NCI-H2029 treated with DMSO at 0.1 percent for 48 hours (cell line): ENCODE measurements at places on chromosomes 16 and 17.

- no peak for DNase-seq
Measured at GRCh38 chr16:568401-569258, 1.1 kb upstream of the PIGQ start.

DNA sequence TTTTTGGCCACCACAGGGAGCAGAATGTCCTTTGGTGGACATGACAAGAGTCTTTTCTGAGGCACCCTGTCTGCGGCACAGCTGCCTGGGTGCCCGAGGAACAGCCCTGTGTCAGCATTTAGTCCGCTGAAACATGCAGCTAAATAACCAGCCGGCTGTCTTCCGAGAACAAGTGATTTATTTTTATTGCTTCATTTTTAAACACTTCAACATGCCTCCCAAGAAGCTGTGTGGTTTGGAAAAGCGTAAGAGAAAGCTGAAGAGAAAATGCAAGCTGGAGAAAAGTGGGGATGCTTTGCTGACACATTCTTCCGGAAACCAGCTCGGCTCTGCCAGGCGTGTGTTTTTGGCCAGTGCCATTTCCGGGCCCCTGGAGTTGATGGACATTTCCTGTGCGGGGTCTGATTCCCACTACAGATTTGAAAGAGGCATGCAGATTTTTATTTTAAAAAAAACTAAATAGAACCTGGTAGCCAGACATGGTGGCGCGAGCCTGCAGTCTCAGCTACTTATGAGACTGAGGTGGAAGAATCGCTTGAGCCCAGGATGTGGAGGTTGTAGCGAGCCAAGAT, 94.7 kb downstream of the SEC14L1 start:
- DNase-seq, result no peak

DNA sequence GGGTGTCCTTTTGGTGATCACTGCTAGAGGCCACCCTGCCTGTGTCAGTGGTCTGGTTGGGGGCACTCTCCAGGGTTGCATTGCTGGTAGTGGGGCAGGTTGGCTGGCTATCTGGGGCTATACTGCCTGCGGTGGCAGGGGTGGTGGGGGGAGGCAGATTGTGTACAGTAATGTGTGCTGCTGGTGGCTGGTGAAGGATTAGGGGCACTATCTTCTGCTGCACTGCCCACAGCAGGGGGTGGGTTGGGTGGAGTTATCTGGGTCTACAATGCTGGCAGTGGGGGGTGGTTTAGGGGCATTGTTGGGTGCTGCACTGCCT, 204.0 kb upstream of the WSB1 start:
- DNase-seq, result no peak

- no peak for DNase-seq
Measured at GRCh38 chr17:47240806-47241205, 12.8 kb upstream of the ITGB3 start.

DNA sequence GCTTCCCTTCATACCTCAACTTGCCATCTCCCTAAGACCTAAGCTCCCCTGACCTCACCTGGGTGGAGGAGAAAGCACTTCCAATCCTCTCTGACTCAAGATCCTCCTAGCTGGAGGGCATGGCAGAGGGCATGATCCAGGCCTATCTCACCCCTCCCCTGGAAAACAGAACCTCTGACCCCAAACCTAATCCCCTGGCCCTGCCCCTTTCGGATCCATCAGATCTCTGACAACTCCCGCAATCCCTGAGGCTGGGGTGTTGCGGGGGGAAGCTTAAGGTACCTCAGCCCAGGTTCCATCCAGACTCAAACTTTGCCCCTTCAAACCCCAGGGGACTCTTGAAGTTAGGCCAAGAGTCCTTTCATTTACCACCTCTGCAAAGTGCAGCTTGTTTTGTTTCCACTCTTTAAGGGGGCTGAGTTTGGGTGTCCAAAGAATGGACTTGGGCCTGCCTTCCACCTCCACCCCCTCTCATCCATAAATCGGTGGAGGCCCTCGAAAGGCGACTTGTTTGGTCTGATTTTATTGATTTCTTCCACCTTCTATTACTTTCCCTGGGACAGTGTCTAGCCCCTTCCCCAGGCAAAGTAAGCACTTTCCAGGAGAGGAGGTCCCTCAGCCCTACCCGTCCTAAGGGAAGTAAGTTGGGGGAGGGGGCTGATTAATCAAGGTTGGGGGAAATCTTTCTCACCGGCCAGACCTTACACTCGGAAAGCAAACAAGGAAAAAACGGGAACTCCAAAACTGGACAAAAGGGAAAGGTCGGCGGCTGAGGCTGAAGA, 2.6 kb downstream of the EPOP start:
- DNase-seq, result no peak

DNA sequence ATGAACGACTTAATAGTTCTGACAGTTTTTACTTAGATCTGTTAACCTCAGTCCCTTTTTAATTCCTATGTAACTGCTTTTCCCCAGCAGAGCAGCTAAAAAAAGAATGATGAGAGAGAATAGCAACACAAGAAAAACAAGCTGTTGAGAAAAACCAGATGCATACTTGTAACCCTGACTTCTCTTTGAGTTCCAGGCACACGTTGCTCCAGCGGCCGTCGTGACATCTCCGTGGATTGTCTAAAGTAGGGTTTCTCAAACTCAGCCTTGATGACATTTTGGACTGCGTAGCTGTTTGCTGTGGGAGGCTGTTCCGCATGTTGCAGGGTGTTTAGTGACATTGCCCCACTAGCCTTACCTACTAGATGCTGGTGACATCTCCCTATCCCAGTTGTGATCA, 324.0 kb downstream of the SNX29 start:
- DNase-seq, result no peak

DNA sequence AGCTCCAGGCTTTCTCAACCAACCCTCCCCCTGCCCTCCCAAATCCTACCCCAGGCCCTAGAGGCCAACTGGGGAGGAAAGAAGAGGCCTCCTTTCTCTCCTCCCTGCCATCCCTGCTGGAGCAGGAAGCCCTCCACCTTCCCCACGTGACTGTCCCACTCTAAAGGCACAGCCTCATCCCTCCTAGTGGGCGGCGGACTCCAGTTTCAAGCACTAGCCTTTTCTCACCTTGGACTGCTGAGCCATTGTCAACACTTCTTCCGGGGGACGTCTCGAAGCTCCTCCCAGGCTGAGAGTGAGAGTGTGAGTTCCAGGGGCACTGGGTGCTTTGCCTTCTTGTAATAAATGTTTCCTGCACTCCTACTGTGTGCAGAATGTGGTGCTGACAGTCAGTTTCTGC, 21.4 kb upstream of the IRX6 start:
- no peak for DNase-seq

DNA sequence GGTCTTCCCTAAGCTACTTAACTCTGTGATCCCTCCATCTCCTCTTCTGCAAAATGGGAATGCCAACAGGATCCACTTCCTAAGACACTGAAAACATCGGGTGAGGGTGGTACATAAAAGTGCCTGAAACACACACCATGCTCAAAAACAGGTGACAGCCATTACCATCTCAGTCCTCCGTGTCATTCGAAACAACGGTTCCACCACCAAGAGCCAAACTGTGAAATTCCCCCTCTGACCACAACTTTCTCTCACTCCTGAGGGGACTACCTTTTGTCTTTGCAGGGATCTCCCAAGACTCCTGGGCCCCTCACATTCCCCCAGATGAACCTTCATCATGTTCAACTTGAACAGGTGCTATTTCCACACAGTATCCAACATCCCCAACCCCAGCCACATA, 37.0 kb downstream of the NUBP1 start:
- DNase-seq, result no peak

GRCh38 chr16:24838554-24839266, 7.1 kb upstream of the SLC5A11 start:
- no peak for DNase-seq

GRCh38 chr16:87806261-87806640, 40.5 kb upstream of the KLHDC4 start:
- DNase-seq, result no peak

DNA sequence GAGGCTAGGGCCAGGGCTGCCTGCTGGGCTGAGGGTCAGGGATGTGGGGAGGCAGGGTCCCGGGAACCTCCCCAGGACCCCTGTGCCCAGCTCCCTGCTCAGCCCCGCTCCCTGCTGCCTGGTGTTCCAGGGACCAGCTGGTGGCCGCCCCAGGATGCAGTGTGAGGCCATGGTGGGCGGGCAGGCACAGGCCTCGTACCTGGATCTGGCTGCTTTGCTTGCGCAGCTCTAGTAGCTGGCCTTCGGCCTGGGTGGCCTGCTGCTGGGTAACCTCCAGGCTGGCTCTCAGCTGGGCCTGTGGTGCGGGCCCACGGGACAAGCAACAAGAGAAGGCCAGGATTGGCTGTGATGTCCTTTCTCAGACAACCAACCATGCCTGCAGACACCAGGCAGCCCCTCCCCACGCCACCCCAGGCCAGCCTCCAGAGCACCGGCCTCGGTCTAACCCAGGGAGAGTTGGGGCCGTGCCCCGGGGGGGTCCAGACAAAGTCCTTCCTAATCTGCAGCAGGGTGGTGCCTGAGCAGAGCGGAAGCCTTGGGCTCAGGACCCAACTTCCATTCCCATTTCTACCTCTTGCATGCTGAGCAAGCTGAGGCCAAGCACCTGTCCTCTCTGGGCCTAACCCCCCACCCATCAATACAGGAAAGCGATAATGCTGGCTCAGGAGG, 4.1 kb downstream of the TRIM65 start:
- DNase-seq, result no peak

DNA sequence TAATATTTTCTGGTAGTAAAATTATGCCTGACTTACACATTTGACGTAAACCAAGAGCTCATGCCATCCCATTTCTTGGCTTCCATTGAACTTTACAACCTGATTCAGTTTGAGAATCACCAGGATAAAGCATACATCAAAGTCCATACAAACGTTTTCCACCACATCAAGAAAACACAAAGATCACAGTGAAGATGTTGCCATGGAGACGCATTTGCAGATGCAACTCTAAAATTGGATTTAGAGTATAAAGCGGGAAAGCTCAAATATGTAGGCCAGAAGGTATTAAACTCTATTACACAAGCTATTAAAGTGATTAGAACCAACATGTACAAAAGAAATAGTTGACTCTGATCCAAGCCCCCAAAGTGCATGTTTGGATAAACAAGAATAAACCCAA, 10.4 kb downstream of the C16orf46 start:
- no peak for DNase-seq

DNA sequence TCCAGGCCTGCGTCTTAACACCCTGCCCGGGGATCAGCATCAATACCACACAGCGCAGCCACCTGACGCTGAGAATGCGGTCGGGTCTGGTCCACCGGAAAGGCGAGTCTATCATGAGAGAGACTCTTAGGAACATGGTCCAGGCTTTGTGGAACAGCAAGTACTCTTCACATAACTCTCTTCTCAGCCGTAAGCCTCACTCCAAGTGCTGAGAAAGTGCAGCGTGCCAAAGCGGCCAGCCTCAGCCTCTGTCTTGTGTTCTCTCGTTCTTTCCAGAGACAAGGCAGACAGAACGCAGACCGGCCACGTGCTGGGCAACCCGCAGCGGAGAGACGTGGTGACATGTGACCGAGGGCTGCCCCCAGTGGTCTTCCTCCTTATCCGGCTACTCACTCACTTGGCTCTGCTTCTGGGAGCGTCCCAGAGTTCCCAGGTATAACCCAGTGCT, 34.4 kb upstream of the ENDOV start:
- no peak for DNase-seq

- no peak for DNase-seq
Measured at GRCh38 chr17:1511756-1512321, 4.6 kb downstream of the INPP5K start.

- no peak for DNase-seq
Measured at GRCh38 chr16:51565184-51565583, 414.1 kb upstream of the SALL1 start.

DNA sequence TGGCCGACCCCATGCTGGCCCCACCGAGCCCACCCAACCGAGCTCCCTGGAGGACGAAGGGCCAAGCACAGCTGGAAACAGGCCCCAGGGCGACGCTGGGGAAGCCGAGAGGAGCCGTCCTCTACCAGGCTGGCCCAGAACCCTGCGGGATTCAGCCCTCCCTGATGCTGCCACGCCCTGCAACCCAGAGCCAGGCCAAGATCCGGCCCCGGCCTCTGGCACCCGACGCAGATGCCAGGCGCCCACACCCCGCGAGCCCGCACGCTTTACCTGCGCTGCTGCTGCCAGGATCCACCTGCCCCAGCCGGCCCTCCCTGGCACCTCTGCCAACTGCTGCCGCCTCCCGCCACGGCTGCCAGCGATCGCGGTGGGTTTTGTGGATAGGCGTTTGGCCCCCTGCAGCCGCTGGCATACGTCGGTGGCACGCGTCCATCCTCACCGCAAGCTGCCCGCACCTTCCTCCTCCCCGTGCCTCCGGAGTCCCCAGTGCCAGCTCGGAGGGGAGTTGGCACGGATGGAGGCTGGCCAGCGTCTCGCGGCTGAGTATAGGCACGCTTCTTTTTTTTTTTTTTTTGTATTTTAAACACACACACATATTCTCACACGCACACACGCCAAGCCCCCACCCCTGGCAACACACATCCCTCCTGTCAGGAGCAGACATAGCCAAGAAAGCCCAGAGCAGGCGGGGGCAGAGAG, 41.3 kb upstream of the ACSF3 start:
- peak; percentile 5 for DNase-seq

GRCh38 chr16:27444015-27444414, 42.0 kb downstream of the IL21R start:
- no peak for DNase-seq

DNA sequence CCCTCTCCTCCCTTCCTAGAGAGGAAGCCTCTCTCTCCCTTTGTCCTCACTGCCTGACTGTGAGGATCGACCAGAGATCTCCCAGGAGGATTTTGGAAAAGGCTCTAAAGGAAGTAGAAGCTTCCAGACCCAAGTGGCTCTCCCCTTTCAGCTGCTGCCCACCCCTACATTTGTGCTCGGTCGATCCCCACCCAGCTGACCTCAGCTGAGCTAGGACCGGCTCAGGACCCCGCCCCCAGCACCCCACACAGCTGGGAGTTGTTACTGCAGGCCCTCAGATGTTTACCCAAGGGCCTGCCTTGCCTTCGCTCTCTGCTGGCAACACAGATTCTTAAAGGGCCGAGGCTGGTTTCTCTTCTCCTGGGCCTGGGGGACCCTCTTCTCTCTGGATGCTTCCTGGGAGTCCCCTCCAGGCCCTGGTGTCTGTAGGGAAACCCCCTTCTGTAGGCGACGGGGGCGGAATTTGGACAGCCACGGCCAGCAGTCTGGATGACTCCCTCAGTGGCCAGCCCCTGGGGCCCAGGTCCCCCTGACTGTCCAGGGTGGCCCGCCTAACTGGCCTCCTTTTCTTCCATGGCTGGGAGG, 26.9 kb upstream of the TIMP2 start:
- no peak for DNase-seq

DNA sequence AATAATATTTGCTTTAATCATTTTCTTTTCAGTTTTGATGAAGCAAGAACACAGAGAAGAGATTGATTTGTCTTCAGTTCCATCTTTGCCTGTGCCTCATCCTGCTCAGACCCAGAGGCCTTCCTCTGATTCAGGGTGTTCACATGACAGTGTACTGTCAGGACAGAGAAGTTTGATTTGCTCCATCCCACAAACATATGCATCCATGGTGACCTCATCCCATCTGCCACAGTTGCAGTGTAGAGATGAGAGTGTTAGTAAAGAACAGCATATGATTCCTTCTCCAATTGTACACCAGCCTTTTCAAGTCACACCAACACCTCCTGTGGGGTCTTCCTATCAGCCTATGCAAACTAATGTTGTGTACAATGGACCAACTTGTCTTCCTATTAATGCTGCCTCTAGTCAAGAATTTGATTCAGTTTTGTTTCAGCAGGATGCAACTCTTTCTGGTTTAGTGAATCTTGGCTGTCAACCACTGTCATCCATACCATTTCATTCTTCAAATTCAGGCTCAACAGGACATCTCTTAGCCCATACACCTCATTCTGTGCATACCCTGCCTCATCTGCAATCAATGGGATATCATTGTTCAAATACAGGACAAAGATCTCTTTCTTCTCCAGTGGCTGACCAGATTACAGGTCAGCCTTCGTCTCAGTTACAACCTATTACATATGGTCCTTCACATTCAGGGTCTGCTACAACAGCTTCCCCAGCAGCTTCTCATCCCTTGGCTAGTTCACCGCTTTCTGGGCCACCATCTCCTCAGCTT, 45.0 kb downstream of the ESRP2 start:
- no peak for DNase-seq
